ENCODE measurements at places on chromosomes 5 and 9.

DNA sequence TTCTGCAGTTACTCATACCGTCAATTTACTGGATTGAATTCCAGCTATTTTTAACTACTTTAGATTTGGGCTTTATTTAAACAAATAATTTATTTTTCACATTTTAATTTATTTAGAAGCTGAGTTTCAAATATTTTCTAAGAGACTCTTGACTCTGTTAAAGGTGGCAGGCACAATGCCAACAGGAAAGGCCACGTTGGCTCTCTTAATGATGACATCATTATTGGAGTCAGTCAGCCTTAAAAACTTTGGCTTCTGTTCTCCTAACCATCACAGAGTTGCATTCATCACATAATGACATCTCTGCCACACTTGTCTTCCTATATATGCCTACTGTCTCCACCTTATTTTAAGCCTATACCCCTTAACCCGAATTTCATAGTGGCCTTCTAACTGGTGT lies 172.3 kb upstream of the PLPPR1 start:
- no peak for DNase-seq

GRCh38 chr5:16082053-16082452 lies 97.5 kb downstream of the MARCHF11 start:
- no peak for DNase-seq

DNA sequence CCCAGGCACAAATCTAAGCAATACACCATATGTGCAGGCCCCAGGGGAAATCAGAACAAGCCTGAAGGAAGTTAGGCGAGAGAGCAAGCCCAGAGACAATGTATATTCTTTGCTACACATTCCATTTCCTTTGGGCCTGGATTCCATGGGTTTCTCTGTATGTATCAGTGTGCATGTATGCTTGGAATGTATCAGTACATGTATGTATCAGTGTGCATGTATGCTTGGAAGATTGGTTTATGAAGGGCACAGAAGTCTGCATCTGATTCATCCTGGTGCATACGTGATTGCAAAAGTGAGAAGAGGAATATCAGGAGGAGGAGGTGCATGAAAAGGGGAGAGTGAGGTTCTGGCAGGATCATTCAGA lies 232.6 kb upstream of the ANKRD55 start:
- DNase-seq, result no peak

DNA sequence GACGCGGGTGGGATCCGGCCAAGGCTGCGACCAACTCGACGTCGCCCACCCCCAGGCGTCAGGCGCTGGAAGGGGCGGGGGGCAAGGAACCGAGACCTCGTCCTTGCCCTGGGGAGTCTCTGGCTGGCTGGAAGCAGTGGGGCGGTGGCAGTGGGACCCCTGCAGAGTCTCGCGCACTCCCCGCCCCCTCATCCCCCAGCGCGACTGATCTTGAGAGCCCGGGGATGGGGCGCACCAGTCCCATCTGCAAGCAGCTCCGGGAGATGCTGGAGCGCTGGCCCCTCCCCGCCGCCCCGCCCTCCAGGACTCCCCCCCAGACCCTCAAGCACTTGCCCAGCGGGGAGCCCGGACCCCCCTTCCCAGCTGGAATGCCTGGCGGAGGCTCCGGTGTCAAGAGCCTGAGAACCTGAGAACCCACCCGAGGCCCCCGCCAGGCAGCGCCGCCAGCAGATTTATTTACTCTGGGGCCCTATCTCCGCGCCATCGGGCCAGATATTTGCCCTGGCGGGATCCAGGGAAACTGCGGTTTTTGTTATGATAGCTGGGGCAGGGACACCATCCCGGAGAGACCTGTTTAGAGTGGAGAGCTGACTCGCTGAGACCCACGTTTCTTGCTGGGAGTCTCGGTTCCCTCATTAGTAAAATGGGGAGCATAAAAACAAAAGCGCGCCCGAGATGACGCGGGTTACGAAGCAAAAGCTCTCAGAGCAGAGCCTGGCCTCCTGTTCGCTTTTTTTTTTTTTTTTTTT lies 1.2 kb downstream of the PRRT1B start:
- peak; percentile 15 for DNase-seq

DNA sequence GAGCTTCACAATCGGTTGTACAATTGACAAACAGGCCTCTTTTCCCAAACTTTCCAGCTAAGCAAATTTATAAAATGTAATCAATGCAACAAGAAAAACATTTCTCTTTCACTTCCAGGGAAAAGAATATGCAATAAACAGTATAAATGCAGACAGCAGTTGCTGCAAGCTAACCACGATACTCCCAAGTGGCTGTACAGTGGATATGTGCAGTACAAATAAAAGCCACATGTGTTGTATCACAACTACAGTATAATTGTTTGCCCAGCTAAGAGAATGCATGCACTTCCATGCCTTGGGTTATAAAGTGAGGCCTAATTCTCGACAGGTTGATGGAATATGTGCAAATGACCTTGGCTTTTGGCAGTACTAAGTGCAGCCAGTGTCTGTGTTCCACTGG lies 16.7 kb upstream of the PDCL start:
- DNase-seq, result no peak

DNA sequence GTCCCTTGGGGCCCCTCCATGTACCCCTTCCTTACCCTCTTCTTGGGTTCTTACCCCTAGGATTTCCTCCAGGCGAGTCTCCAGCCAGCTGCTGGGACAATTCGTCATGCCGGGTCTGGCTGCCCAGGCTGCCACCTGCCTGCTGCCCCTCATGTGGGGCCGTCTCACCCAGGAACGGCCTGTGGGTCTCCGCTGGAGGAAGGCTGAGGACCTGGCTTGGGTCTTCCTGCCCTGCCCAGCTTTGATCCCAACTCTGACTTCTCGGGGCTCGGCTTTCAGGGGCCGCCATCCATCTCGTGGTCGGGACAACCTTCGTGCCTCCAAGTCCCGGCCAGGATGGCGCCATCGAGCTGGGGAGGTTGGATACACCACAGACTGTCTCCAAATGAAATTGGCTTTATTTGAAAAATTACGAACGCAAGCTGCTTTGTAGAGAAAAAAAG lies 38.1 kb downstream of the HMCN2 start:
- DNase-seq, result no peak

DNA sequence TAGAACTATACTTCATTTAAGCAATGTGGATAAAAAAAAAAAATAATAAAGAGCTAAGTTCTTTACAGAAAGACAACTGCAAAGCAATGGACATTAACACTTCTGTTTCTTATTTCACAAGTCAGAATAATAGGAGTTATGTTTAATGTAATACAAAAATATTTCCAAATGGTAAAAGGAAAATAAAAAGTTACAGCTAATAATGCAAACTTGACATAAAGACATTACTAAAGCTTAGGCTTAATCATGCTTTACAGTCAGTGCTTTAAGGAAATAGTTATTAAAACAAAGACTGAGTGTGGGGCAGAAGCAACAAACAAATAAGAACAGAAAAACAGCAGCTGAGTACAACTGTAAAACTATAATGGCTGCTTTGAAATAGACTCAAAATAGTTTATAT lies 56.7 kb downstream of the ZFR start:
- no peak for DNase-seq

DNA sequence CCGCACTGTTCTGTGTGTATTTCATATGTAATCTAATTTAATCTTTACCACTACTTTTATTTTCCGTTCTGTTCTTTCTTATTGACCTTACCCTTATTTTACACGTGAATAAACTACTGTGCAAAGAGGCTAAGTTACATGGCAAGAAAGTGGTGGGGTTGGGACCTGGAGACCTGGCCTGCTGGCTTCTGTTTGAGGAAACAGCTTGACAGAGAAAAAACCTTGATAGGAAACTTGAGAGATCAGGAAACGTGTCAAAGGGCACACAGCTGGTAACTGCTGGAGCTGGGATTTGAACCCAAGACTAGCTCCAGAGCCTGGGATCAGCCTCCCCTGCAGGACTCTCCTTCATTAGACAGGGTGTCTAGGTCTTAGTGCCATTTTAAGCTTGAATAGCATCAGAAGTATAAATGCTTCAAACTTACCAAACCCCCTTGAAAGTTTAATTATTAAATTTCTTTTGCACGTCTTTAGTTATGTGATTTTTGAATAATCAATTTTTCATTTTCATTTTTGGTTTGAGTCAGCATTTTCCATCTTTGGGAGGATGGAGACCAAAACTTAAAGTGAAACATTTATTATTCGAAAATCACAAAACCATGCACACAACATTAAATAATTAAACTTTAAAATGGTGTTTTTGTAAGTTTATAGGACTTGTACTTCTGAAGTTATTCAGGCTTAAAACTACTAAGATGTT lies 129.5 kb downstream of the RGS3 start:
- no peak for DNase-seq

DNA sequence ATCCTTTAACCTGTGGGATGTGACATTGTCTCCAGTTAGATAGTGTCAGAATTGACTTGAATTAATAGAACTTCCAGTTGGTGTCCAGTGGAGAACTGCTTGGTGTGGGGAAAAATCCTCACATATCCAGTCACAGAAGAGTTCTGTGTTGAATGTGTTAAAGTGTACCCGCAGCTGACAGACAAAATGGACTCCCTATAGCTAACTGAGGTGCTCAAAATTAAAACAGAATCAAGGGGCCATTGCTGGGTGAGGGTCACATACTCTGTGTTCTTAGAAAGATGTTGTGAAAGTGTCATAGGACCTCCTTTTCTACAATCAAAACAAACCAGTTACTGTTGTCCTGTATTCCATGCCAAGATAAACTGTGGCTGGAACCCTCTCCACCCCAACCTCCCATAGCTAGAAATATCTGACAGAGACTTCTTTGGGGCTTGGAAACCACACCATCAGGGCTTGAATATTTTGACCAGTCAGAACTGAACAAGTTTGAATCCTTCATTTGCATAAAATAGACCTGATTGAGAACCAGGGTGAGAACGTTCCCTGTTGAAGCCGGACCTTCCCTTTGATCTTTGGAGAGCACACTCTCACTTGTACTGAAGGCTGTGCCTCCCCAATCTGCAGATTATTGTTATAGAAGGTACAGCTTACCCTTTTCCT lies 164.0 kb upstream of the ZNF608 start:
- DNase-seq, result peak; percentile 47

DNA sequence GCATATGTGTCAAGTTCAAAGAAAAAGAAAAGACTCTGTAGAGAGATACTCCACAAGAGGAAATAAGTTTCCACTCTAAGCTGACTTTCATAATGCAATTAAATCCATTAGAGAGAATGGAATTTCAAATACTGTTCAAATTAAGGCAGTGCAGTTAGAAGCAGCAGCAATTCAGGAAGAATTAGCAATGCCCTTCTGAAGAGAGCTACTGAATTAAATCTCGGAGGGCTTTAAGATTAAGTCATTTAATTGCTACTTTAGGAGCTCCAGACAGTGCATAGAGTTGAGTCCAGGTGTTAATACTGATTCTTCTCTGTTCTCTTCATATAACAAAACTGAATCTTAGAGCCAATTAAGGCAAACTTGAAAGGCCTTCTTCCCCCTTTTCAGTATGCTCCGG lies 8.5 kb downstream of the CDH12 start:
- no peak for DNase-seq

Data from choroid plexus epithelial cell (primary cell).